Motor neuron (in vitro differentiated cells): ENCODE measurements at places on chromosomes 13 and 19. TPM values are rescaled to one million over a fixed set of nuclear protein-coding genes. Genes with fewer than 3 reads are reported as not detected.

GRCh38 chr19:38384209-38385027 is 3.4 kb downstream of the GGN start:
- no peak for ATAC-seq

DNA sequence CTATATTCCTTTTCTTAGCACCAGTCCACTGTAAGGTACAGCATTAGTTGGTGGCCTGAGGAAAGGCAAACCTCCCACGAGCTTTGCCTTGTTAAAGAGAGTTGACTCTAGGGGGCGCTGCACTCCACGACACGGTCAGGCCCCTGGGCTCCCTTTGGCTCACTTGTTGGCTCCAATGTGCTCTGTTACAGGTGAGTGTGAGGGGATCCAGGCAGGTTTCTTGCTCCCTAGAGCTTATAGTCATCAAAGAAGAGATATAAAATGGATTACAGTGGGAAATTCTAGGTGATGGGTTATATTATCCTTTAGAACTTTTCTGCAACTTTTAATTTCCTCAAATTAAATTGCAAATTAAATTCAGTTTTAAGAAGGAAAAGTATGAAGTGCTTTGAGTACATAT is 3.7 kb downstream of the WDR87 start:
- peak; percentile 12 for ATAC-seq

GRCh38 chr13:29547153-29547552 is 48.3 kb downstream of the SLC7A1 start:
- no peak for ATAC-seq

DNA sequence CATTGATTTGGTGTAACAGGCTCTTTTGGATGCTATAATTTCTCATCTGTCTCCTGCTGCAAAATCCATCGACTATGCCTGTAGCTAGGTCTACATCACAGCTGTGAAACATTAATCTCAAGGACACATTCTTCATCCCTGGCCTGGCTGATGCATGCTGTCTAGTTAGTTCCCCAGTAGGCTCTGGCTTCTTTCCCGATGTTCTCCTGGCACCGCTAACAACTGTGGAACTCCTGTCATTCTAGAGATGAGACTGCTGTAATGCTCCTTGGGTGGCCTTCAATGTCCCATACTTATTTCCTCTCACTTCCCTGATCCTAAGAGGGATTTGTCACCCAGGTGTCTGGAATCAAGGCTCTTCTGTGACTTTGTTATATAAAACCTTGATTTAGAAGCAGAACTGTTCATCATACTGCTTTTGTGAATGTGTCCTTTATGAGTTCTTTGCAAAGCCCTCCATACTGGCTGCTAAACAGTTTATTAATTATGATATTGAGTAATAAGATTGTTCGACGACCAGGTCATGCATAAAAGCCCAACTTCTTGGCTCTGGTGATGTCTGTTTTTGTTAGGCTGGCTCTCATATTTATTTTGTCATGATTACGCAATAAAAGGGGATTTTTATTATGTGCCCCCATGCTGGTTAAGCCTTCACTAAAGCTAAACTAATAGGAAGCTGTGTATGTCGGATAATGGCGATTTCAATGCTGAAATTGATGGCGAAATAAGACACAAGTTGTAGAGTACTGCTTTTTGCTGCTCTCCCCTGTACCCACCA is 227.5 kb downstream of the DCT start:
- ATAC-seq, result peak; percentile 35

GRCh38 chr13:112066624-112067004 is 335 bp upstream of the SOX1 start:
- ATAC-seq, result peak; percentile 86

- ATAC-seq, result no peak
These were observed 91.5 kb upstream of the MCF2L start for GRCh38 chr13:112877539-112877938.

DNA sequence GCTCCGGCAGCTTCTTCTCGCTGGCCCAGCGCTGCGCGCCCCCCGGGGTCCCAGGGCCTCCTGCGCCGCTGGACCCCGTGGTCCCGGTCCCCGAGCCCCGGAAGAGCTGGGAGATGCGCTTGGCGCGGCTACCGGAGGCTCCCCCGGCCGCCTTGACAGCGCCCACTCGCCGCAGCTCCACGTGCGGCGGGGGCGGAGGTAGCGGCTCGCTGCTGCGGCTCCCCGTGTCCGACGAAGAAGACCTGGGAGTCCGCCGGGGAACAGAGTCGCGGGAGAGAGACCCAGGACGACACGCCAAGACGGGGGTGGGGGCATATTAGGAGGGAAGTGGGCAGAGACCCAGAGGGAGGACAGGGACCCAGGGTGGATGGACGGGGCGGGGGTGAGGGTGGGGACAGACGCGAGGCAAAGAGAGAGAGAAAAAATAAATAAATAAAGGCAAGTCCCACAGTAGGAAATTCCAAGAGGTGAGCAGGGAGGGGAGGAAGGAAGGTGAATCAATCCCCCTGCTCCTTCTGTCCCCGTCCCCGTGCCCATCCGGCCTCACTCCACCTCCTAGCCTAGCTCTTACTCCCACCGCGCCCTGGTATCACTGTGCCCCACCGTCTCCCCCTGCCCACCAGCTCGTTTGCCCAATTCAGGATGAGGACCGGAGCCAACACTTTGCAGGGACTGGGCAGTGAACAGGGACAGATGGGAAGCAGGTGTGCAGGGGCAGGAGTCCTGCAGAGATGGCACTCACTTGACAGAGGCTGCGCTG is 826 bp downstream of the RASIP1 start:
- ATAC-seq, result peak; percentile 0

GRCh38 chr13:67549331-67549730 is 319.2 kb upstream of the PCDH9 start:
- no peak for ATAC-seq

- no peak for ATAC-seq
These were observed 19.9 kb downstream of the NOSIP start for GRCh38 chr19:49560358-49560900.

Gene ZNF813
- total RNA-seq, result 2.7 and 3.1 TPM in 2 replicates

Gene RASGRP4
- total RNA-seq, result 0.64 and 1.1 TPM in 2 replicates

Gene NEK3
- 7.3 and 7.7 TPM in 2 replicates for total RNA-seq
